Inflammatory macrophage treated with lipopolysaccharide for 4 hours (primary cell): ENCODE measurements at places on chromosomes 4 and X.

DNA sequence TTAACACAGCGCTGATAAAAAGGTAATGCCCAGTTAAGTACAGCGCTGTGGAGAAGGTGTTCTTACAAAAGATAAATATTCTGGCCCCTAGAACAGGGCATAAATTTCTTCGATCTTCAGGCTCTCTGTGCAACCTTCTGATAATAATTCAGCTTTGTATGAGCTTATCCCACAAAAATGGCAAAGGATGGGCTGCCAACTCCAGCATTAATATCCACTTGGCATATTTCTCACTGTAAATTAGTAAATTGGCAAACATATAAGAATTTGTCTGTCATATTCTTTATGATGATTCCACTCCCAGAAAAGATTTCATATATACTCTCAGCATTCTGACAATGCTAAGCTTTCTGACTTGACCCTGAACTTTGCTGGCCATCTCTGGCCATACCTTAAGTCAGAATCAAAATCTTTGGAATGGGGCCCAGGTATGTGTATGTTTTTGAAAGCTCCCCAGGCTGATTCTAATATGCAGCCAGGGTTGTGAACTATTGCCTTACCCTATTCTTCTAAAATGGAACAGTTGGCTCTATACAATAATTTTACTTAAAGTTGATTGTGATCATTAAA lies 134.8 kb downstream of the FRYL start:
- DNase-seq, result no peak

- DNase-seq, result no peak
Observed at GRCh38 chr4:78634011-78634664, 82.6 kb downstream of the ANXA3 start.

DNA sequence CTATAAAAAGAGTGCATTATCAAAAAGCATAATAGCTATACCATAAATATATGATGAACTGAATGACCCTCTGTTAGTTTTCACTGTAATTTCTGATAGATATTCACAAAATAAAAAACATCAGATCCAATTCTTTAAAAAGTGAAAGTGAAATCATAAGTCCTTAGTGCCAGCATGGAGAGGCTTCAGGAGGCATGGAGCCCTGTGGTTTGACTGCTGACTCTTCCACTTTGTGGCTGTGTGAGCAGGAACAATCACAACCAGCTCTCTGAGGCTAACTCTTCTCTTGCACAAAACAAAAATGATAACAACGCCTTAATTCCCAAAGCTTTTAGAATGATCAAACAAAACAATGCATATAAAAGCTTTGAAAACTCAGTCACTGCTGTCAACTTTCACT lies 1143.9 kb downstream of the PDHA2 start:
- DNase-seq, result no peak

GRCh38 chrX:12979026-12979607 lies 4.2 kb downstream of the TMSB4X start:
- no peak for DNase-seq

GRCh38 chrX:108415146-108415545 lies 23.1 kb downstream of the COL4A6 start:
- no peak for DNase-seq

- peak; percentile 41 for DNase-seq
Observed at GRCh38 chrX:136784231-136784630, 3.5 kb upstream of the ARHGEF6 start.

- DNase-seq, result no peak
Observed at GRCh38 chr4:171817026-171817425, 3.8 kb downstream of the GALNTL6 start.

GRCh38 chr4:56723201-56723605 lies 42.1 kb upstream of the HOPX start:
- DNase-seq, result no peak

GRCh38 chr4:20251031-20251795 lies 492 bp upstream of the SLIT2 start:
- DNase-seq, result no peak

DNA sequence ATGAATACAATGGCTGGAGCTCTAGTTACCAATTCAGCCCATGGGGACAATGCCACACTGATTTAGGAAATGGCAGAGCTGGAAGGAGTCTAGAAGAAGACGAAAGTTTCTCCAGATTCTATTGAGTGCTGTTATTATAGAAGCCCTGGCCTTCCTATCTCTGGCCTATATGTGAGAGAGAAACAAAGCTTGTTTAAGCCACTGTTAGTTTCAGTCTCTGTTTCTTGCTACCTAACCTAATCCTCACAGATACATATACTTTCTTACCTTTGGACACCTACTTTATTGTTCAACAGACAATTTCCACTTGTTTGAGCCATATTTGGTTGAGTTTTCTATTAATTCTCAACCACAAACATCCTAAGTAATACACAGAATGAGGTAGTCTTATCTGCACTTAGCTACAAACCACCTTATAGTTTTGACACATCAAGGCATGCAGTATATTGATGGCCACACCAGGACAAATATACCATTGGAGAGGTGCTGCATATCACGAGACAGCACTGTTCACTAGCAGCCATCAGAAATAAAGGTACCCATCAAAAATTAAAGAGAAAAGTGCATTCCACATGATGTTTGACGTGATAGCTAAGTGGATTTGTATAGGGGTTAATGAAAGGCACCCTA lies 190.2 kb downstream of the SMIM20 start:
- no peak for DNase-seq

- no peak for DNase-seq
Observed at GRCh38 chr4:89619206-89619962, 217.6 kb downstream of the SNCA start.

DNA sequence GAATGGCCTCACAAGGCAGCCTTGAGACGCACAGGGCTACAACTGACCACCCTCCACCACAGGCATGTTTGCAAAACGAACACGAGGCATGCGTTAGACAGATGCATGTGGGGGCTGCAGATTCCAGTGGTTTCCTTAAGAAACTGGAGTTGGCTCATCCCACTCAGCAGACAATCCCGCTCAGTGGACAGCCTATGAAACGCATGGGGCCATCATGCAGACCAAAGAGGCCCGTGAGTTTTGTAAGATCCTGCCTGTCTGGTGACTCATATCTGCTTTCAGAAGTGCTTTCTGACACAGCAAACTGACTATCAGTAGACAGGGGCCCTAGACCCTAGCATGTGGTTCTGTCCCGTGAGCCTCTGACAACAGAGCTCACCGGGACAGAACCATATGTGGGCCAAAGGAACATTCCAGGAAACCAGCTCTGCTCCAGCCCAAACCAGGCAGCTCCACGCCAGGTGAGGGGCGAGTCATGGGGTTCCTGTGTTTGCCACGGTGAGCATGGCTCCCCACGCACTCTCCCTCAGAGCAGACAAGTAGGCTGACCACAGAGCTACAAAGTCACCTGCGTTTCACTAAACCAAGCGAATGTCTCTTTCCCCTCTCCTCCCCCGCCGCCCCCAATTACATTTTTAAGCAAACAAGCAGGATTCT lies 74.4 kb downstream of the MTMR1 start:
- peak; percentile 79 for DNase-seq

GRCh38 chr4:176149680-176150355 lies 45.6 kb downstream of the SPATA4 start:
- no peak for DNase-seq

GRCh38 chrX:129040124-129040523 lies 483.2 kb downstream of the SMARCA1 start:
- no peak for DNase-seq

- no peak for DNase-seq
Observed at GRCh38 chrX:118474586-118474985, 21.0 kb upstream of the DOCK11 start.

DNA sequence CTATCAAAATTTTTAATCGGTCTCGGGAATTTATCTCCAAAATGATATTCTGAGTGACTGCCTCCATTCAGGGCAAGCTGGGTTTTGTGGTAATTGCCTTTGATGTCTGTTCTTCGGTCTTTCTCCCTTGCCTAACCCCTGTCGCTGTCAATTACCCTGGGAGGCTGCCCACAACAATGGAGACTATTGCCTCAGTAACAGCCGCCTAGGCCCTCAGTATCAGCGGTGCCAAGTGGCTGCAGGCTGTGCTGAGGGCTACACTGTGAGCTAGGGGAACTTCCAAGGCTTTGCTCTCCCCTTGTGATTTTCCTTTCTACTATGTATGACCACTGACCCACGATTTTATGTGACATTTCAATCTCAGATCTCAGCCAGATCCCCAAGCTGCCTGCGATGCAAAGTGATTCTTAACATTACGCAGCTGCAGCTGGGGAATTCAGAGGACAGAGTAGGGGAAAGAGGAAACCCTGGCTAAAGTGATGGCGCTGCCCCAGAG lies 36.3 kb upstream of the REST start:
- DNase-seq, result peak; percentile 23

GRCh38 chrX:23578079-23578478 lies 89.2 kb upstream of the PRDX4 start:
- no peak for DNase-seq

DNA sequence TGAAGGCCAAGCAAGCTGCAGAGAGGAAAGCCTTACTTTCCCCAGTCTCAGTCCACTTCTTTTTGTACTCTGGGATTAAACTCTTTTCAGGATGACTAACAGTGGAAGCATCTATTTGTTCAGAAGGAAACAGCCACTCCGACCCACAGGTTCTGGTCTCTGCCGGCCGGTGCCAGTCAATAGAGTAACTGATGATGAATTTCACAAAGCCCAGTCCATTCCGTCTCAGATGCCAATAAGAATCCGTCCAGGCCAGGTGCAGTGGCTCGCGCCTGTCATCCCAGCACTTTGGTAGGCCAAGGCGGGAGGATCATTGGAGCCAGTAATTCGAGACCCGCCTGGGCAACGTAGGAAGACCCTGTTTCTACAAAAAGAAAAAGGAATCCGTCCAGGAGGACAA lies 58.5 kb upstream of the HELT start:
- no peak for DNase-seq

- peak; percentile 28 for DNase-seq
Observed at GRCh38 chrX:107845625-107846024, 20.0 kb downstream of the MID2 start.

DNA sequence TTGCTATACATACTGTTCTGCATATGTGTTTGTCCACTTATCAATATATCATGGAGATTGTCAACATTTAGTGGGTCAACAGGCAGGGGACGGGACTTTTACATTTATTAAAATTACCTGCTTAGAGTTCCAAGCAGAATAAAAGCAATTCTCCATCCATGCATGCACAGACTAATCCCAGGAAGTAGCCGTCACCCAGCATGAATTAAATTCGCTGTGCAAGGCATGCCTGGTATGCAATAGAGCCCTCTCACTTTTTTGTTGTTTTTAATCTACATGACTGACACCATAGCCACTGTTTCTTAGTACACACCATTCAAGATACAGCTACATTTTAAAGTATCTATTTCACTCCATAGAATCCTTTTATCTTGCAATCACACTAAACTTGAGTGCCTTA lies 108.9 kb downstream of the USP46 start:
- no peak for DNase-seq

- DNase-seq, result no peak
Observed at GRCh38 chrX:68675571-68675970, 28.1 kb downstream of the STARD8 start.

DNA sequence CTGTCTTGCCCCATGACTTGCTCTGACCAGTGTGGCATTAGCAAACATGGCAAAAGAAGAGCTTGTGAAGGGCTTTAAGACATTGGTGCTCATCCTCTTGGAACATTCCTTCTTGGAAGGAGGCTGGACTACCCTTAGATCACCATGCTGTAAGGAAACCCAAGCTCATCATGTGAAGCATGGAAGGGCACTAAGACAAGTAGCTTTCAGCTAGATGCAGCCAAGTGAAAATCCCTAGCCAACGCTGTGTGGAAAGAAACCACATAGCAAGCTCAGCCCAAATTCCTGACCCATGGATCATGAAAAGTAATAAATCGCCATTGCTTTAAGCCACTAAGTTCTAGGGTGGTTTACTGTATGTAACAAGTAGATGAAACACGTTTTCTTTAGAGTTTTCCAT lies 12.4 kb upstream of the PACRGL start:
- no peak for DNase-seq

DNA sequence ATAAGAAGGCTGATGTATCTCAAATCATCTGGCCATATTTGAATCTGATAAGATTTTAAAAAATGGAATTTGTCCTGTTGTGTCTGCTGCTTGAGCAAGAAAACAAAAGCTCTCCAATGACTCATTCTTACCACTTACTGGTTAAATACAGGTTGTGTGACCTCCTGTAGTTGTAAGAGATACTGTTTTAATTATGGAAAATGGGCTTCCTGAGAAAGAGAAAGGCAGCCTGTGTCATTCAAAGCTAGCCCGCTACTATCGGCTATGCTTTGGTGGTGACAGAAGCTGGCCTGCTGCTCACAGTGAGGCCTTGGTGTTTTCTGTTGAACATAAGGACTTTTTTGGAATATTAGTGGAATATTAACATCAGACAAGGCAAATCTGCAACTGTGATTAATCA lies 1722.1 kb upstream of the PCDH10 start:
- DNase-seq, result no peak

DNA sequence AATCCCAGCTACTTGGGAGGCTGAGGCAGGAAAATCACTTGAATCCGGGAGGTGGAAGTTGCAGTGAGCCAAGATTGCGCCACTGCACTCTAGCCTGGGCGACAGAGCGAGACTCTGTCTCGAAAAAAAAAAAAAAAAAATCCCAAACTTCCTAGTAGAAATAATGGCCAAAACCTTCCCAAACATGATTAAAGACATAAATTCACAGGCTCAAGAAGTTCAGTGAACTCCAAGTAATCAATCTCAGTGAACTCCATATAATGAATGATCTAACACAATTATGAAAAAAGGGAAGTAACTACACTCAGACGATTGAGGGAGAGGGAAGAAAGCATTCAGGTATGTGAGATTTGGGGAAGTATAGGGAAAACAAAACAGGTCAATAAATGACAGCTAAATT lies 6.5 kb downstream of the FUNDC1 start:
- no peak for DNase-seq

GRCh38 chr4:10173754-10174749 lies 57.5 kb upstream of the WDR1 start:
- no peak for DNase-seq

- DNase-seq, result no peak
Observed at GRCh38 chr4:53192496-53192895, 173.4 kb downstream of the SCFD2 start.

DNA sequence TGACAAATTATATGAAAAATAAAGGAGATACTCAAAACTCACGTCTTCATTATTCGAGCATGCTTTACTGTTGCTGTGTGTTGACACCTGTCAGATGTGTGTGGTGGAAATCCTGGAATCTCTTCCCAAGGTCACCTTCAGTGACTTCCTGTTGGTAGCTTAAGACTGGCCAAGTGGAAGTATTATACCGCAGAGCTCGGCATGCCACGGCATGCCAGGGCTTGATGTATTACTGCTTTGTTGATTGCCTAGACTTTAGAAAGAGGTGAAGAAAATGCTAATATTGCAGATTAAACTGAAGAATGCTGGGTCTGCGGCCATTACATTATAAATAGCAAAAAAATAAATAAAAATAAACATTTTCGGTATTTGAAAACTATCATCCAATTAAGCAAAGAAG lies 4.6 kb downstream of the TREX2 start:
- DNase-seq, result no peak

- DNase-seq, result no peak
Observed at GRCh38 chr4:182554736-182555135, 311.5 kb downstream of the TENM3 start.

DNA sequence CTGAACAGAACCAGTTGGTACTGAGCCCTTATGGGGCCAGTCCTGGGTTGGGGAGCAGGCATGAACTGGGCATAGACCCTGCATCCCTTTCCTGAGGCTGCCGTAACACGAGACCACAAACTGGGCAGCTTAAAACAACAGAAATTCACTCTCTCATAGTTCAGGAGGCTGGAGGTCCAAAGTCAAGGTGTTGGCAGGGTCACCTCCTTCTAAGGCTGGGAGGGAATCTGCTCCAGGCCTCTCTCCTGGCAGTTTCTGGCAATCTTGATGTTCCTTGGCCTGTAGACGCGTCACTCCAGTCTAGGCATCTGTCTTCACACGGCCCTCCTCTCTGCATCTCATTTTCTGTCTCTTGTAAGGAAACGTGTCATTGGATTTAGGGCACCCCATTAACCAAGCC lies 19.8 kb upstream of the SORCS2 start:
- DNase-seq, result no peak
